Muscle of leg (tissue), 16 donors: ENCODE measurements at places on chromosomes 2 and 18.

GRCh38 chr2:211174631-211175030 lies 618.2 kb downstream of the CPS1 start:
- DNase-seq = no peak
- H3K27me3 ChIP-seq = no peaks in the 10 kb centered on the region
- no peak overlapping the region for H3K27ac ChIP-seq
- H3K4me1 ChIP-seq = no peaks in the 10 kb centered on the region
- H3K4me3 ChIP-seq = no peak overlapping the region
- no peaks in the 10 kb centered on the region for H3K36me3 ChIP-seq

DNA sequence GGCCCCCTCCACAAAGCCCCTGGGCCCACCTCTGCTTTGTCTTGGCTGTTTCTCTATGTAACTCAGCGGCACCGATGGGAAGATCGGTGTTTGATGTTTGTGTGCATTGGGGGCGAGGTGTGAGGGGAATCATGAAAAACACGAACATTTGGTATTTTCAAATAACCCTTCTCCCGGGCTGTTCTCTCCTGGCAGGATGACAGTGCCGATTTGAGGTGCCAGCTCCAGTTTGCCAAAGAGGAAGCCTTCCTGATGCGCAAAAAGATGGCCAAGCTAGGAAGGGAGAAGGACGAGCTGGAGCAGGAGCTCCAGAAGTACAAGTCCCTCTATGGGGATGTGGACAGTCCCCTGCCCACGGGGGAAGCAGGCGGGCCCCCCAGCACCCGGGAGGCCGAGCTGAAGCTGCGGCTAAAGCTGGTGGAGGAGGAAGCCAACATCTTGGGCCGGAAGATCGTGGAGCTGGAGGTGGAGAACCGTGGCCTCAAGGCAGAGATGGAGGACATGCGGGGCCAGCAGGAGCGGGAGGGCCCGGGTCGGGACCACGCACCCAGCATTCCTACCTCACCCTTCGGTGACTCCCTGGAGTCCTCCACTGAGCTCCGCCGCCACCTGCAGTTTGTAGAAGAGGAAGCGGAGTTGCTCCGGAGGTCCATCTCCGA lies 78.1 kb downstream of the MTCL1 start:
- no peak overlapping the region for H3K4me3 ChIP-seq
- peaks cover 40% of the 10 kb centered on the region for H3K36me3 ChIP-seq
- no peaks in the 10 kb centered on the region for H3K27me3 ChIP-seq
- H3K4me1 ChIP-seq = peaks cover 23% of the 10 kb centered on the region
- H3K27ac ChIP-seq = no peak overlapping the region

GRCh38 chr2:209933499-209934483 lies 68.6 kb upstream of the RPE start:
- H3K27ac ChIP-seq = no peak overlapping the region
- peaks cover 3% of the 10 kb centered on the region for H3K4me1 ChIP-seq
- DNase-seq = peak; percentile 90
- H3K4me3 ChIP-seq = no peak overlapping the region

GRCh38 chr2:15728245-15728938 lies 136.7 kb downstream of the DDX1 start:
- H3K27me3 ChIP-seq = peaks cover 14% of the 10 kb centered on the region
- H3K4me1 ChIP-seq = peaks cover 37% of the 10 kb centered on the region
- DNase-seq = no peak
- no peak overlapping the region for H3K27ac ChIP-seq
- no peak overlapping the region for H3K4me3 ChIP-seq
- H3K36me3 ChIP-seq = no peaks in the 10 kb centered on the region

DNA sequence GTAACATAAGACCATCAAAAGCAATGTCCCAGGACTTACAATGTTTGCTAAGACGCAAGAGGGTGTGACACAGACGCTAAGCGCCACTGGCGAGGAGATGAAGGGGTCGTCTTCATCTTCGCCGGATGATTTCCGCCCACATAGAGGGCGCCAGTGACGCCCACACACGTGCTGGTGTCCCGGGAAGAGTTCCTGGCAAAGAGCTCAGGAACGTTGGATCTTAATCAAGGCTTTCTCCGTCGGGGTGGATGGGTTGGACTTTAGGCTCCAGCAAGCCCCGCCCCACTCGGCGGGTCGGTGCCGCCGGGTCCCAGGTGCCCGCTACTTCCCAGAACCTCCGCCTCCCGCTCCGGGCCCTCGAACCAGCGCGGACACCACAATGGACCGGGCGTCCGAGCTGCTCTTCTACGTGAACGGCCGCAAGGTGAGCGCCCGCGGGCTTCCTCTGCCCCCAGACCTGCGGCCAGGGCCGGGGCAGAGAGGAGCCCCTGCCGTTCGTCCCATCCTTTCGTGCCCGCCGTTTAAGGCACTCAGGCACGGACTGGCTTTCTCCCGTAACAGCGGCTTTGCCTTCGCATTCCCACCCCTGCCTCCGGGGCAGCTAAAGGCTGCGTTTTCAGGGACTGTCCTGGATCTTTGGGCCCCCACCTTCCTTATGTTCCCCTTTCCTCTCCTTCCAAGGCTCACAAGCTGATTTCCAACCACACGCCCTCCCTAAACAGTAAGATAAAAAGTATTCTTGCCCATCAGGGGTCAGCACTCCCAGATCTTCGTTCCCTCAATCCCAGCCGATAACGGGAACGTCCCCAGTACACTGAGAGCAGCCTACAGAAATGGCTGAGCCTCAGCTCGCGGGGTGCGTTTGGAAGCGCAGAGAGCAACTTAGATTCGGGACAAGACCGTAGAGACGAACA lies at the start of gene AOX1:
AOX1 (plus strand) TSS at position 285 of the 914 bp plus-strand sequence; CDS start at position 380, 95 bp downstream.
- peaks cover 10% of the 10 kb centered on the region for H3K4me1 ChIP-seq
- peak within 1 kb of the TSS; percentile 69 for H3K27ac ChIP-seq
- peak within 1 kb of the TSS; percentile 58 for H3K4me3 ChIP-seq
- peaks cover 9% of the 10 kb centered on the region for H3K27me3 ChIP-seq

DNA sequence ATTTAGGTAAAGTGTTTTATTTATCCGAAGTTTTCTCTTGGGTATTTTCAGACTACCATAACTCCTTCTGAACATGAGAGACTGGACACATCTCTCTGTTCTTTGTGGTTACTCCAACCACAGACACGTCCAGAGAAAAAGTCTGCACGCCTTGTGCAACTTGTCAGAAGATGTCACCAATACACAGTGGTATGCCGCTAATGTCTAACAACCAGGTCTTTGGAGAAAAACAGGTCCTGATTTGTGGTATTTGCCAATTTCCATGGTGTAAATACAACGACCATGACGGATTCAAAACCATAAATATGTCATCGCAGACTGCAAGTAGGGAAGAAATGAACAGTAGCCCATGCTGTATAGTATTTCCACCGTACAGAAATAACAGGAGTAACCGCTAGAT lies 620.6 kb upstream of the ID2 start:
- no peak overlapping the region for H3K4me3 ChIP-seq
- no peak overlapping the region for H3K27ac ChIP-seq
- no peaks in the 10 kb centered on the region for H3K27me3 ChIP-seq
- DNase-seq = no peak
- no peaks in the 10 kb centered on the region for H3K36me3 ChIP-seq

DNA sequence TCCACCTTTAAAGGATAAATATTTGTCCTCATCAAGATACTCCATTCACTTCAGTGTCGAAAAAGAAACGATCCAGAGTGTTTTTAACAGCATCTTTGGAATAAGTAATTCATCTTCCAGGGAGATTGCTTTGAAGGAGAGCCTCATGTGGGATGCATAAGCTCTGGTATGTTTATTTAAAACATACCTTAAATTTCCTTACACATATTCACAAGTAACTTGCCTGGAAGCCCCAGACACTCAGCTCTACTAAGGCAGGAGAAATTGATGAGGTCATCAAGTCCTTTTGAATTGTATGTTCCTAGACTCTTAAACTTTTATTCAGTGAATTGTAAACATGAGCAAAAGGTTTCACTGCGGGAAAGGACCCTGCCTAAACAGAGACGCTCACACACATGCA lies 103.0 kb downstream of the CDK15 start:
- H3K4me1 ChIP-seq = peaks cover 6% of the 10 kb centered on the region
- H3K27ac ChIP-seq = peak overlapping the region; percentile 77
- peaks cover 2% of the 10 kb centered on the region for H3K27me3 ChIP-seq
- DNase-seq = peak; percentile 26

DNA sequence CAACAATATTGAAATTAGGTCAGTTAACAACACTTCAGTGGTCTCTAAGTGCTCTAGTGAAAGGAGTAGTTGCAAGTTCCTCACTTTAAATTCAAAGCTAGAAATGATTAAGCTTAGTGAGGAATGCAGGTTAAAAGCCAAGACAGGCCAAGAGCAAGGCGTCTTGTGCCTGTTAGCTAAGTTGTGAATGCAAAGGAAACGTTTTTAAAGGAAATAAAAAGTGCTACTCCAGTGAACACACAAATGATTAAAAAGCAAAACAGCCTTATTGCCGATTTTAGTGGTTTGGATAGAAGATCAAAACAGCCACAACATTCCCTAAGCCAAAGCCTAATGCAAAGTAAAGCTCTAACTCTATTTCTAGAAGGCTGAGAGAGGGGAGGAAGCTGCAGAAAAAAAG lies 44.7 kb downstream of the ANTXR1 start:
- peaks cover 5% of the 10 kb centered on the region for H3K4me1 ChIP-seq
- no peak for DNase-seq
- no peaks in the 10 kb centered on the region for H3K27me3 ChIP-seq
- H3K27ac ChIP-seq = no peak overlapping the region
- peaks cover 8% of the 10 kb centered on the region for H3K36me3 ChIP-seq
- no peak overlapping the region for H3K4me3 ChIP-seq

- H3K4me3 ChIP-seq = no peak overlapping the region
- peaks cover 47% of the 10 kb centered on the region for H3K4me1 ChIP-seq
- H3K27ac ChIP-seq = peak overlapping the region; percentile 20
- no peaks in the 10 kb centered on the region for H3K27me3 ChIP-seq
- no peaks in the 10 kb centered on the region for H3K36me3 ChIP-seq
Observed at GRCh38 chr2:111689941-111690340, 194.1 kb downstream of the ANAPC1 start.

DNA sequence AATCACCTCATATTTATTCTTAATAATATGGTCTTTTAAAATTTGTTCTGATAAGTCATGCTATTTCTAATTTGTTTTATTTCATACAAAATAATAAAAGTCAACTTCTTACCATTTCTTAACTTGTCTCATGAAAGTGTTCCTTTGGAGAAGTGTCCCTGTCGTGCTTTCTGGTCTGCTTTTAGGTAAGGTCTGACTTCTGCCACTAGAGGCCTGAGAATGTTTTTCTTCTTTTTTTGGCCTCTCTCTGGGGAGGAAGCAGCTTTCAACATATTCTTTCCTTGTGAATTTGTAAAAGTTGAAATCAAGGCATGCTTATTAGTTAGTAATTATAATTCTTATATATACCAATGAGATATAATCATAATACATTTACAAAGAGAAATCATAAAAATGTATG lies 39.4 kb downstream of the MAP2 start:
- no peaks in the 10 kb centered on the region for H3K36me3 ChIP-seq
- no peak for DNase-seq
- H3K27me3 ChIP-seq = no peaks in the 10 kb centered on the region

- H3K27ac ChIP-seq = peak overlapping the region; percentile 93
- H3K36me3 ChIP-seq = peaks cover 10% of the 10 kb centered on the region
- no peaks in the 10 kb centered on the region for H3K27me3 ChIP-seq
- peak overlapping the region; percentile 90 for H3K4me3 ChIP-seq
- peaks cover 7% of the 10 kb centered on the region for H3K4me1 ChIP-seq
Observed at GRCh38 chr2:152716805-152717227, 445 bp downstream of the PRPF40A start.

DNA sequence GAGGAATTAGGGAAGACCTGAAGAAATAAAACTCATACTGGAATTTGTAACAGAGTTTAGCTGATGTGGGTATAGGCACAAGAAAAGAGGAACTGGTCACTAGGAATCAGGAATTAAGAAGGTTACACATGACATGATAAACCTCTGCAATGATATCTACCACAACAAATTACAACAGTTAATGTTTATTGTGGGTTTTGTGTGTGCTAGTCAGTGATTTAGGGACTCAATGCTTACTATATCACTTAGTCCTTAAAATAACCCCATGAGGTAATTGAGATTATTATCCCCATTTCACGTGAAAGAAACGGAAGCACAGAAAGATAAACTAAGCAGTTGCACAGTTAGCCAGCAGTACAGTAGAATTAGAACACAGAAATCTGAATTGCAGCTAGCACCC lies 415.8 kb upstream of the ZEB2 start:
- H3K4me1 ChIP-seq = peaks cover 6% of the 10 kb centered on the region
- DNase-seq = no peak
- no peaks in the 10 kb centered on the region for H3K36me3 ChIP-seq
- H3K27ac ChIP-seq = no peak overlapping the region
- no peak overlapping the region for H3K4me3 ChIP-seq

DNA sequence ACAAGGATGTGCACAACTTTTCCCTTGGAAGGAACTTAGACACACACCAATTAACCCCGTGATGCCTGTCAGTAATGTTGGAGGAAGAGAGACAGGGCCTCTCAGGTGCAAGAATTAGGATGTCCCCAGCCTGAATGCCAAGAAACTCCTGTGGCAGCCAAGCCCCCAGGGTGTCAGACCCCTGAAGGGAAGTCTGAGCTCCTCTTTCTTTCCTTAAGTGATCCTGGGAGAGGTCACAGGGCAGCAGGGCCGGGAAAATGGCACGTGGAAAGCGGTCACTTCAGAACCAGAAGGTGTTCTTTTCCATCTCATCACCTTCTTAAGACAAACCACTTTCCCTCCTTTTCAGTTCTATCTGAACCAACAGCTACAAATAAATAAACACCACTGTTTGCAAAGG lies 185.9 kb downstream of the ANAPC1 start:
- H3K27ac ChIP-seq = no peak overlapping the region
- peaks cover 21% of the 10 kb centered on the region for H3K4me1 ChIP-seq
- no peaks in the 10 kb centered on the region for H3K36me3 ChIP-seq
- H3K4me3 ChIP-seq = no peak overlapping the region
- no peaks in the 10 kb centered on the region for H3K27me3 ChIP-seq
- DNase-seq = no peak

GRCh38 chr2:219526320-219527075 lies 12.2 kb downstream of the ASIC4 start:
- no peak overlapping the region for H3K4me3 ChIP-seq
- DNase-seq = no peak
- H3K4me1 ChIP-seq = peaks cover 31% of the 10 kb centered on the region
- peaks cover 76% of the 10 kb centered on the region for H3K27me3 ChIP-seq
- no peak overlapping the region for H3K27ac ChIP-seq

GRCh38 chr2:120448436-120448835 lies 102.5 kb downstream of the INHBB start:
- H3K4me1 ChIP-seq = no peaks in the 10 kb centered on the region
- H3K27me3 ChIP-seq = peaks cover 18% of the 10 kb centered on the region
- DNase-seq = no peak
- no peak overlapping the region for H3K4me3 ChIP-seq
- H3K27ac ChIP-seq = no peak overlapping the region

DNA sequence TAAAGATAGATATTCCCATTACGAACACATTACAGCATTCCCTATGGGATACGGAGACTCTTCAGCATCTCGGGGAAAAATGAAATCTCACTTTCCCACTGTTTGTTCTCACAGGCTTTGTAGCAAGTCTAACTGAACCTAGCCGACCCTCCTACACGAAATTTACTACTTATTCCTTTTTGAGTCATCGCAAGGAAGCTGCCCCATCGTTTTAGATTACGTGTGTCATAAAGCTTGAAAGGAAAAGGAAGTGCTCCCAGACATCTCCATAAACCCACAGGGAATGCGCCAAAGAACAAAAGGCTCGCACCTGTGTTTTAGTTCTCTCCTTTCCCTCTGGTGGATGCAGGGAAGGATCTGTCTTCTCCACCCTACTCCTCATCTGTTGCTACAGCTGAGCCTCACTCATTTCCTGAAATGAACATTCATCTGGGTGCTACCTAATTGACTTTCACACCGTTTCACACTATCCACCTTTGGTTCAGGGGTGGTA lies 76.2 kb upstream of the STK39 start:
- peaks cover 3% of the 10 kb centered on the region for H3K4me1 ChIP-seq
- H3K27me3 ChIP-seq = no peaks in the 10 kb centered on the region
- no peak overlapping the region for H3K27ac ChIP-seq
